GM23248 (cell line): ENCODE measurements at places on chromosomes 5 and 9. TPM values are rescaled to one million over a fixed set of nuclear protein-coding genes. Genes with fewer than 3 reads are reported as not detected.

MYORG gene
- 0.13 and 1.1 TPM in 2 replicates for total RNA-seq

IFNK gene
- total RNA-seq: not detected in 2 replicates

UBAP2 gene
- total RNA-seq: 13.0 and 13.3 TPM in 2 replicates

ARHGAP26 gene
- 1.6 and 8.3 TPM in 2 replicates for total RNA-seq
